ENCODE measurements at places on chromosomes 16 and 17.
A peak's percentile ranks its signal among the peaks of the same experiment; 100 is the strongest.

GRCh38 chr17:44898768-44899073 lies 524 bp downstream of the EFTUD2 start:
- DNase-seq = peak; percentile 84

- no peak for DNase-seq
These were observed 13.3 kb downstream of the ARHGAP23 start for GRCh38 chr17:38441429-38442061.

- no peak for DNase-seq
These were observed 232.1 kb downstream of the MRTFB start for GRCh38 chr16:14303182-14303618.

DNA sequence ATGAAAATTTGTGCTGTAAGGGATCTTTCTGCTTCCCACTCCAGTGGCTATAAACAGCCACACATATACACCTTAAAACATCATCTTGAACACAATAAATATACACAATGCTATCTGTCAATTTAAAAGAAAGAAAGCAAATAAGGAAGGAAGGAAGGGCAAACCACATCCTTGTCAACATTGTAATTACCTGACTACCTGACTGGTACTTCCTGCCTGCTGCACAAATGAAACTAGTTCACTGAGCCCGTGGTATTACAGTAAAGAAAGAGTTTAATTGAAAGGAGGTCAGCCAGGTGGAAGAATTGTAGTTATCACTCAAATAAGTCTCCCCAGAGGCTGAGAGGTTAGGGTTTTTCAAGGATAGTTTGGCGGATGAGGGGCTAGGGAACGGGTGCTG lies 344.4 kb upstream of the ASIC2 start:
- no peak for DNase-seq

GRCh38 chr17:28741358-28742349 lies 2.2 kb upstream of the TRAF4 start:
- DNase-seq = peak; percentile 97

All from NB4 (cell line).